ENCODE measurements at places on chromosomes 2 and 18.

DNA sequence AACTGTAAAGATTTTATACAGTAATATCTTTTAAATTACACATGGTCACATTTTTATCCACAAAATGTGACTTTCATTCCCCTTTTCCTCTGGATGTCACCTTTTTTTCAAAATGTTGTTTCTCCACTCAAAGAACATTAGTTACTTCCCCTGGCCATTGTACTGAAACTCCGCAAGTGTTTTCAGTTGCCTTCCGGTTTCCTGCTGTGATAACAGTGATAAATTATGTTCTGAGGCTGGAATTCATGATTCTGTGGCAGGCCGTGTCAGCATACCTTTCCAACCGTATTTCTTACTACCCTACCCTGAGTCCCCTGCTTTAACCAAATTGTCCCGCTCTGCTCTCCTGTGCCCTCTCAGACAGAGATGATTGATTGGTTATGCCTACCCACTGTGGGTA, 53.5 kb downstream of the MGAT5 start:
- DNase-seq, result no peak

- DNase-seq, result no peak
Observed at GRCh38 chr2:206958261-206958660, 18.9 kb downstream of the CPO start.

DNA sequence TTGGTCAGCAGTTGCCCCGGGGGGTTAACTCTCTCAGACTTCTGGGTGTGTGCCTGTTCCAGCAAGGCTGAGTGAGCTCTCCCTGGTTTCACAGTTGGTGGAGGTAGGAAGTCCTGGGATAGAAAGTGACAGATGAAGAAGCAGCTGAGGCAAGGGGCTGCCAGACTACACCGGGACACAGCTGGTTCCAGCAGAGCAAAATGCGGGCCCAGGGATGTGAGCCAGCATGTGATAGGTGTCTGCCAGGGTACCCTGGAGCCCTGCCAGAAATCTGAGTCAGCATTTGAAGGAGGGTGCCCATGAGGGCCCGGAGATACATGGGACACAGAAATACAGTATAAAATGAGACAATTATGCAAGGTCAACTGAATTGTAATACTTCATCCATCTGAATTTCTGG, 79.3 kb upstream of the LGALSL start:
- DNase-seq, result no peak

GRCh38 chr2:28082131-28082530, 191.6 kb downstream of the BABAM2 start:
- DNase-seq, result no peak

DNA sequence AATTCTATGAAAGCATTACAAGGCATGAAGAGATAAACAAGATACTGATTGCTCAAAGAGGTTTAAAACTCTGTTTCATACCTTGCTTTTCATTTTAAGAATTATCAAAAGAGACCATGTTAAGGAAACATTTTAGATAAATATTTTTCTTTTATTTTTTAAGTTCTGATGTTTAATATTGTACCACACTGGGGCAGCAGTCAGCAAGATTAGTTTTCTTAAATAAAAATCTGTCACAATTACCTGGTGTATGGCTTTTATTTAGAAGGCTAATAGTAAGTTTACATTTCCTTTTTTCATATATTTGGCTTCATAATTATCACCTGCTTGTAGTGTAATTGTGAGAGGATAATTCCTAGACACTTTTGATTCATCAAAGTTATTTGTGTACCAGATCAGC, 46.4 kb downstream of the ZNF804A start:
- DNase-seq, result no peak

DNA sequence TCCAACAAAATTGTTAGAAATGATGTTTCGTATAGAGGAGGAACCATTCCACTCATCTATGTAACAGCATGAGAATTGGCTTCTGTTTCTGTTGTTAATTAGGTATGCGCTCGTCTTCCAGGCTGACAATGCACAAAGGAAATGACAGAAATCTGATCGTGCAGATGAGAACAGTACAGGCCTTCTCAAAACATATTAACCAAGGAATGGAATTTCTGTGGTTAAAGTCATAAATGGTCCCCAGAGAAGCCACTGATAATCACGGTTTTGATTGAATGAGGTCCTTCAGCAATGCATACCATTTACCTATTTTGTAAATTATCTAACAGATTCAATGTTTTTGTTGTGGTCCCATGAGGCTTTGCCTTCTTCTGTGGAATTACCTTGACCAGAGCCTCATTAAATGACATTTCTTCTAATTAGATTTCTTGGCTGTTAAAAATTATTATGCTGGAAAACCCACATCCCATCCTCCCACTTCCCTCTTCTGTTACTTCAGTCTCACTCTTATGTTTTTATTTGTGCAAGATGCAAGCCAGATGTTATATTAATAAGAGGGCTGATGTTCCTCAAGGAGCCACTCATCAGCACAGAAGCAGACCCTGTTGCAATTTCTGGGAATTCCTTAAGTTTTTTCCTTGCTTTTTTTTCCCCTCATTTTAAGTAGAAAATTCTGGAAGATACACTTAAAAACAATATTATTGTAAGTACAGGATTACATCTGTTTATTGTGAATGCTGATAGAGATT, 395.8 kb downstream of the PID1 start:
- DNase-seq, result no peak

DNA sequence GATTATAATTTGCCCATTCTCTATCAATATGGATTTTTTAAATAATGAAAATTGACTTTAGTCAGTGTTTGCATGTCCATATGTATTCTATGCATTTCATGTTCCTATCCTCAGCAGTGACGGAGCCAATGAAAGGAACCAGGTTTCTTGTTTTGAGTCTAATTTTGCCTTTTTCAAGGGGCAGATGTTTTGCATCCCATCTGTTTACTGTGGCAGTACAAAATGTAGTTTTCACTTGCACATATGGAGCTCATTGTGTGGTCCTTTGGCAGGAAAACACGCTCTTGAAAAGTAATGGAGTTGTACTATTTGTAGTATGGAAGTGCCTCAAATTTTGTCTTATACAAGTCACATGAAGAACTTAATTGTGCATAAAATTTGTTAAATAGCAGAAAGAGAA, 127.8 kb downstream of the AGPS start:
- DNase-seq, result no peak

DNA sequence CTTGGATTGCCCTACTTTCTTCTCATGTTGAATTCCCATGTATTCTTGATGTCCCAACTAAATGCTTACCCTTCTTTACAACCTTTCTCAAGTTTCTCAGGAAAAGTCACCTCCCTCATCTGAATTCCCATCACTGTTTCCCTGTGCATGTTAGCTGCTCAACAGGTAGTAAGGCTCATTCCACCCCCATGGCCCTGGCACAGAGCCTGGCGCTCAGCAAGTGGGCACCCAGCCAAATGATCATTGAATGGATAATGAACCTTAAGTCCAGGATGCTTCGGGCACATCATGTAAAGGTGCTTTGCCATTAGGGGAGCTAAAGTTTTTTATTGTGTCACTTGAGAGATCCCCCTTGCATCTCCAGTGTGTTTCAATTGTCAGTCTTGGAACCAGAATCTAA, 124.0 kb downstream of the PKP4 start:
- DNase-seq, result no peak

- no peak for DNase-seq
Observed at GRCh38 chr2:42331569-42332284, 29.3 kb downstream of the COX7A2L start.

DNA sequence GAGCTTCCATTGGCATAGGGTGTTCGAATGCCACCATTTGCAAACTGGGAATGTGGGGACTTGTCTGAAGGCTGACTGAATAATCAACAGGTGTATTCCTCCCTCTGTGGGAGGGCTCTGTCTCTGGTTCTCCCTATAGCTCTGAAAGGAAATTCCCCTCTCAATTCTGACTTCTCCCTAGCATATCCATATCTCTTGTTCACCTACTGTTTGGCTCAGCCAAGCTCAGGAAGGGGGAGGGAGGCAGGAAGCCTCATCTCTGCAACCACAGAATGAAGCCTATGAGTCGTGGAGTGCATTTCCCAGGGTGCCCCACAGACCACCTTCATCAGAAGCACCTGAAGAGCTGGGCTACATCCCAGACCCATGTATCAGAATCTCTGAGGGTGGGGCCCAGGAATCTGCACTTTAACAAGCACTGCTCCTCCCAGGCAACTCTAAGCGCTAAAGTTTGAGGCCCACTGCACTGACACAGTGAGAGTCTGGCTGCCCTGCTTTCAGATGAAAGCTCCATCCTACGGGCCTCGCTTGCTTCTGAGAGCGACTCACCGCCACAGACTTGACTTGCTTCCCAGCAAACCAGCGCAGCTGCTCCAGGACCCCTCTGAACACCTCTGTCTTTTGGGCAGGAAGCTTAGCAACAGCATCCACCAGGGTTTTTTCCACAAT, 32.0 kb downstream of the XDH start:
- DNase-seq, result no peak

GRCh38 chr18:51614033-51614432, 416.6 kb upstream of the MEX3C start:
- no peak for DNase-seq

DNA sequence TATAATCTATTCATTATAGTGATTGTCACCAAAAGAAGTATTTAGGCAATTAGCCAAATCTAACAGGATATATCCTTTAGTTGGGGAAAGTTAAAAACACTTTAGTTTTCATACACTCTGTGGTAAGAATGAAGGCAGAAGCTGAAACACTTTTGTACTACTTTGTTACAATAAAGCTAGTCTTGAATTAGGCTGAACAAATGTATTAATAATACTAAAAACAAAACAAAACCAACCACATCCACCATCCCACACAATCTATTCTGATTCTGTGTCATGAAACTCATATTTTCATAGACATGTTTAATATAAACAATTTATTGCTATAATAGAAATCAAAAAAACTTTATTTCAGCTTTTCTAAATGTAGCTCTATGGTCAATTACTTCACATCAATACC, 508.8 kb downstream of the ZEB2 start:
- DNase-seq, result no peak

GRCh38 chr2:226045080-226045479, 645.6 kb downstream of the NYAP2 start:
- no peak for DNase-seq

- DNase-seq, result no peak
Observed at GRCh38 chr2:146665800-146666199, 1179.0 kb upstream of the ACVR2A start.

- no peak for DNase-seq
Observed at GRCh38 chr2:207337234-207338219, 171.8 kb upstream of the KLF7 start.

DNA sequence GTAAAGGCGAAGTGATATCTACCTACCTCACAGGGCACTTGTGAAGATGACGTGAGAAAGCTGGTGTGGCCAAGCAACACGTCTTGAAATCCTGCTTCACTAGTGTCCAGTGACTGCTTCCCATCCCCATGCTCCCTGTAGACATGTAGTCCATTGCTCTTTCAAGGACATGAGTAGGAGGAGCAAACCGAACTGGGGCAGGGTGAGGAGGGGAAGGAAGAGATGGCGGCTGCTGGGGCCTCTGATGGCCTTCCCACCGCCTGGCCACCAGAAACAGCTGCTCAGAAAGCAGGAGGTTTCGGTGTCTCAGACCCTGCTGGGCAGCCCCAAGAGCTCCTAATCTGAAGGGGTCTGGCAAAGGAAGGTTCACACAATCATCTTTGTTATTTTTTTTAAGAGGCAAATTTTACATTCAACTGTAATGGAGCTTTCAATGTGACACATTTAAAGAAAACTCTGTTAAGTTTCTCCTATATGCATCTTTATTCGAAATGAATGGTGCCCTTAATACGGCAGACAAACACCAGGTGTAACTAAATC, 14.7 kb downstream of the CPLX4 start:
- DNase-seq, result no peak

DNA sequence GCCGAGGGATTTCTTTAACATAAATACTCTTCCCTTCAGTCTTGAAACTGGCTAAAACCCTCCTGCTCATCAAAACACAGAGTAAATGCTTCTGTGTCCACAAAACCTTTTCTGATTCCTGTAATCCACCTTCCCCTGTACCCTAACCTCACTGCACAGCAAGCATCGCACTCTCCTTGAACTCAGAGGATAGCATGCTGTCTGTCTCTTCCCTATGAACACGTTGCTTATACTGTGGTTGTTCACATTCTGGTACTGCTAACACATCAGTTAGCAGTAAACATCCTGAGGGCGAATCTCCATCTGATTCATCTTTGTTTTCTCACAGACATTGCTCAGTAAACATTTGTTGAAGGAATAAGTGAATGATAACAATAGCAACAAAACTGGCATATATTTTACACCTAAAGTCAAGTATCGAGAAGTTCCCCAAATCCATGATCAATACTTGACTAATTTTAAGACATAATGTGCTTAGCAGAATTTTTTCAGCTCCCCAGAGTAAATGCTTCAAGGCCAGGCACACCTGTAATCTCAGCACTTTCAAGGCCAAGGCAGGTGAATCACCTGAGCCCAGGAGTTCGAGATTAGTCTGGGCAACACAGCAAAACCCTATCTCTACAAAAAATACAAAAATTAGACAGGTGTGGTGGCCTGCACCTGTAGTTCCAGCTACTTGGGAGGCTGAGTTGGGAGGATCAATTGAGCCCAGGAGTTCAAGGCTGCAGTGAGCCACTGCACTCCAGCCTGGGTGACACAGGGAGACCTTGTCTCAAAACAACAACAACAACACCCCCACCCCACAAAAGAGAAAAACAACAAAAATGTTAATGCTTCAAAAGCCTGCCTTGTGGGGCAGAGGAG, 45.6 kb upstream of the LPIN2 start:
- no peak for DNase-seq

GRCh38 chr2:137021763-137022162, 256.4 kb downstream of the THSD7B start:
- DNase-seq, result no peak

- DNase-seq, result no peak
Observed at GRCh38 chr18:8461544-8461943, 147.7 kb upstream of the RAB12 start.

DNA sequence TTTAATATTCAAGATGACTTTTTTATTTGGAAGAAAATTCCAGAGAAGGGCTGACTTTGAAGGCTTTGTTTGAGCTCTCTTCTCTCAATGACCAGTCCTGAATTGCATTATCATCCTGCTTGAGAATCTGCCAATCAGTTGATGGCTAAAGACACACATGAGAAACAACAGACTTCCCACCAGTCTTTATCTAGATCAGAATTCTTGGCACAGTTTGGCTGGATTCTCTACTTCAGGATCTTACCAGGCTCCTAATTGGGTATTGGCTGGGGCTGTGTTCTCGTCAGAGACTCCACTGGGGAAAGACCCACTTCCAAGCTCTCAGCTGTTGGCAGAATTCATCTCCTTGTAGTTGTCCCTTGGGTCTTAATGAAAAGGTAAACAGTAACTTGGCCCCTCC, 86.0 kb downstream of the WDSUB1 start:
- no peak for DNase-seq

All from stimulated activated CD8-positive, alpha-beta memory T cell treated with anti-CD3 and anti-CD28 coated beads, Interleukin-4, amount 100 ng/mL, for 1 hour (primary cell).